ENCODE measurements at places on chromosomes 3 and 15.

GRCh38 chr15:28273468-28273867, 48.5 kb downstream of the HERC2 start:
- DNase-seq, result no peak

GRCh38 chr3:113054552-113054951, 63.8 kb downstream of the GTPBP8 start:
- DNase-seq, result no peak

GRCh38 chr15:88828791-88829190, 25.6 kb downstream of the ACAN start:
- no peak for DNase-seq

DNA sequence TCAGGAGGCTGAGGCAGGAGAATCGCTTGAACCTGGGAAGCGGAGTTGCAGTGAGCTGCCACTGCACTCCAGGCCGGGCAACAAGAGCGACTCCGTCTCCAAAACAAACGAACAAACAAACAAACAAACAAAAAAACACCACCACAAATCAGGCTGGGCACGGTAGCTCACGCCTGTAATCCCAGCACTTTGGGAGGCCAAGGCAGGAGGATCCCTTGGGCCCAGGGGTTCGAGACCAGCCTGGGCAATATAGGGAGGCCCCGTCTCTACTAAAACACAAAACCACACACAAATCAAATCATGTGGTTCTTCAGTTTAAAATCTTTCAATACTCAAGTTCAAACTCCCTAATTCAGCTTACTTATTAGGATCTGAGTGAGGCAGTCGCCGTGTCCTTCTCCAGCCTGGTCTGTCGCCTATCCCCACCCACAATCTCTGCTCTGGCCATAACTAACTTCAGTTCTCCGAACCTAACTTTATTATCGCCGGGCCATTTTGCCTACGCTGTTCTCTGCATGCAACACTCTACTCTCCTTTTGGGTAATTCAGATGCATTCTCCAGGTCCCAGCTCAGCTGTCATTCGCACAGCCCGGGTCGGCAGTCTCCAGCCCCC, 660 bp upstream of the RTF1 start:
- no peak for DNase-seq

GRCh38 chr15:27583651-27584050, 515.5 kb downstream of the OCA2 start:
- DNase-seq, result no peak
